ENCODE measurements at places on chromosomes 11 and 22. TPM values are rescaled to one million over a fixed set of nuclear protein-coding genes. Genes with fewer than 3 reads are reported as not detected.

GRCh38 chr11:100936781-100937180, 192.8 kb downstream of the PGR start:
- DNase-seq: no peak
- H3K4me3 ChIP-seq: no peak overlapping the region
- H3K27ac ChIP-seq: no peak overlapping the region
- peaks cover 9% of the 10 kb centered on the region for H3K4me1 ChIP-seq
- H3K36me3 ChIP-seq: no peaks in the 10 kb centered on the region

The OR5B21 gene
- not detected for total RNA-seq

DNA sequence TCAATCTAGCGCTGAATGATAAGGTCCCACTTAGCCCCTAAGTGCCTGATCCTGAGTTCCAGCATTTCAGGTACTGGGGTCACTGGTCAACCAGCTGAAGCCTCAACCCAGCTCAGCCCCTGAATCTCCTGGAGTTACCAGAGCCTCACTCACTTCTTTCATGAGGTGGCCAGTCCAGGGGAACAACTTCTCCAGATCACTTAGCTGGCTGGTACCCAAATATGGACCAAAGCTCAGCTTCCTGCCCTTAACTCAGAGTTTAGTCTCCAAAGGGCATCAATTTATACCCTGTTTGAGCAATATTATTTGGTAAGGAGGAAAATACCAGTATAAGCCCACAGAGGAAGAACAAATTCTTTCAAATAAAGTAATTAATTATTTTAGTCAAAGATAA, 105.6 kb downstream of the SLC1A2 start:
- H3K27ac ChIP-seq: no peak overlapping the region
- H3K4me3 ChIP-seq: no peak overlapping the region
- DNase-seq: no peak
- H3K27me3 ChIP-seq: no peaks in the 10 kb centered on the region

The RAB6A gene
- 109 TPM for total RNA-seq

DNA sequence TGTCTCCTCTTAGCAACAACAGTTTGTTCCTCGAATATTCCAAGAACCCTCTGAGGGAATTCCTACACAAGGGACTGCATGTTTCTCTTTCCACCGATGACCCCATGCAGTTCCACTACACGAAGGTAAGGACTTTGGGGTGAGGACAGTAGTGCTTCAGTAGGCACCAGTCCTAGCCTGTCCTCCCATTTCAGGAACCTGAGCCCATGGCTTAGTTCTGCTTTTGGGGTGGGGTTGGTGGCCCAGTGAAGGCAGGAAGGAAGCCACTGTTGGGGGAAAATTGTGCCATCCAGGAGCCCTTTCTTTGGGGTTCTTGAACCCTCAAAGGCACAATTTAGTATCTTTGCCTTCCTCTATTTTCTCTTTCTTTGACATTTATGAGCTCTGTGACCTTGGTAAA, 38.2 kb downstream of the RNF141 start:
- peaks cover 25% of the 10 kb centered on the region for H3K36me3 ChIP-seq
- H3K4me1 ChIP-seq: no peaks in the 10 kb centered on the region
- no peak overlapping the region for H3K4me3 ChIP-seq
- no peaks in the 10 kb centered on the region for H3K27me3 ChIP-seq
- DNase-seq: no peak
- no peak overlapping the region for H3K27ac ChIP-seq

- H3K27me3 ChIP-seq: no peaks in the 10 kb centered on the region
- no peak overlapping the region for H3K4me3 ChIP-seq
- DNase-seq: no peak
- H3K36me3 ChIP-seq: no peaks in the 10 kb centered on the region
Measured at GRCh38 chr11:43834286-43834685, 46.3 kb upstream of the ALKBH3 start.
